HL-60 (cell line): ENCODE measurements at places on chromosomes 16 and 17.

DNA sequence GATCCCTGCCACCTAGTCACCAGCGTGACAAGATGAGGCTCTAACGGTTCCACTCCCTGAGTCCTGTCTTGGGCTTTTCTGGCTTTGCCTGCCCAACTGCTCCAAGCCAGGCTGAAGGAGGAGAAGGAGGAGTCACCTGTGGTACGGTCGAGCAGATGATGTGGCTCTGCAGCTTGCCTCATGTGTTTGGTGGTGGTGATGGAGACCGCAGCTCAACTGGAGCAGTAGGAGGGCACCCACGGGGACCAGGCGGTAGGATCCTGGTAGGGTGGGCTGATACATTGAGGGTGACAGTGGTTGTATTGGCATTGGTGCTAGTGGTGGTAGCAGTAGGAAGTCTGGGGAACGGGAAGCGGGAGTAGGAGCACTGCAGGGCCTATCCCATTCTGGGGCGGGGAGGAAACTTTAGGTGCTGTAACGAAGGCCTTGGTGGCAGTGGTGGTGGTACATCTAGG lies 202.8 kb upstream of the WSB1 start:
- DNase-seq = no peak

GRCh38 chr17:61230461-61230860 lies 169.2 kb upstream of the TBX2 start:
- no peak for DNase-seq

DNA sequence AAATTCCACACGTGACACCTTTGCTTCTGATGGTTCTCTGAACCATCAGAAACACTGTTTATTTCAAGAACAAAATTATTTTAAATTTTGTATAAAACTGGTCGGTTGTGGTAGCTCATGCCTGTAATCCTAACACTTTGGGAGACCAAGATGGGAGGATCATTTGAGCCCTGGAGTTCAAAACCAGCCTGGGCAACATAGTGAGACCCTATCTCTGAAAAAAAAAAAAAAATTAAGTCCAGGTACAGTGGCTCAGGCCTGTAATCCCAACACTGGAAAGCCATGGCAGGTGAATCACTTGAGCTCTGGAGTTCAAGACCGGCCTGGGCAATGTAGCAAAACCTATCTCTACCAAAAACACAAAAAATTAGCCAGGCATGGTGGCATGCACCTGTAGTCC lies 8.3 kb upstream of the KANSL1 start:
- no peak for DNase-seq

- no peak for DNase-seq
Measured at GRCh38 chr16:10558305-10558704, 22.1 kb downstream of the EMP2 start.

GRCh38 chr16:85674828-85675227 lies 13.9 kb downstream of the GINS2 start:
- DNase-seq = no peak

- no peak for DNase-seq
Measured at GRCh38 chr17:42953669-42954068, 10.6 kb downstream of the AARSD1 start.

- DNase-seq = no peak
Measured at GRCh38 chr17:48556576-48557401, 11.9 kb upstream of the HOXB2 start.

DNA sequence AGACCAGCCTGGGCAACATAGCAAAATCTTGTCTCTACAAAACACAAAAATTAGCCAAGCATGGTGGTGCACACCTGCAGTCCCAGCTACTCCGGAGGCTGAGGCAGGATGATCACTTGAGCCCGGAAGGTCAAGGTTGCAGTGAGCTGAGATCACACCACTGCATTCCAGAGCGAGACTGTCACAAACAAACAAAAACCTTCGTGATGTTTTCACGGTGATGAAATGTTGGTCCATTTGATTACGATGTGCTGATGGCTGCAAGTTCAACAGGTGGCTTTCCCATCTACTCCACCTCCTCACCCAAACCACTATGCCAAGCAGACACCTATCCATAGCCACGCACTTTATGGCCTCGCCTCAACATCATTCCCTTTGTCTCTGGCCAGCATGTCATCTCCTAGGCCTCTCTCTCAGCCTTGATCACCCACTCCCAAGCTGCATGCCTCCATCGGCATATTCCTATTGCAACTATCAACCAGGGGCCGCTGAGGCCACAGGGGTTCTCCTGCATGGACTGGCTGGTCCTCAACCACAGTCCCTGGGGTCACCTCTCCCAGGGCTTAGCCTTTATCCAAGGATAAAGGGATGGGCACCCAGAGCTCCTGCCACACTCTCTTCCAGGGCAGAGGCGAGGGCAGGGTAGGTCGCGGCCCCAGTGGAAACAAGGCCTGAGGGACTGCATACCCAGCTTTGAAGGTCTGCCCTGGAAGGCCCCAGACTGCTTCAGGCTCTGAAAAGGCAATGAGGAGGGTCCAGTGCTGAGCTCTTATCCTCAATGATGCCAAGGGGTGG lies 17.1 kb upstream of the ALOX15B start:
- no peak for DNase-seq

DNA sequence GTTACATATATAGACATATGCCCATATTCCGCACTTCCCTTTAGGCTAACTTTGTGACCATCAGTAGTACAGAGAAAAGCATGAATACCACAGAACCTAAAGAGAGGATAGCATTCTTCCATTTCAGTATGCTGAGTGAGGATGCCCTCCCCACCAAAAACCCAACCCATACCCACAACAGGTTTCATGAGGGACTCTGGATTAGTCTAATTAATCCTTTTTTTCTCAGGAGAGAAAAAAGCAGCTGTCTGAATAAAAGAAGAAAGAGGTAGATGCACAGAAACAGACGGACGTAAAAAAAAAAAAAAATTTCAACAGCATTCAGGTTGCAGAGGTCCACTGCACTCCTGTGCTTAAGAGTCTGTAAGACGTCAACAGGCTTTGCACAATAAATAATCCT lies 6.7 kb downstream of the MMD start:
- DNase-seq = no peak

GRCh38 chr16:73172241-73172972 lies 124.5 kb upstream of the ZFHX3 start:
- DNase-seq = no peak

GRCh38 chr16:57089406-57089805 lies 3.0 kb upstream of the CPNE2 start:
- no peak for DNase-seq

GRCh38 chr16:16143038-16143763 lies 80.1 kb downstream of the ABCC6 start:
- peak; percentile 72 for DNase-seq

DNA sequence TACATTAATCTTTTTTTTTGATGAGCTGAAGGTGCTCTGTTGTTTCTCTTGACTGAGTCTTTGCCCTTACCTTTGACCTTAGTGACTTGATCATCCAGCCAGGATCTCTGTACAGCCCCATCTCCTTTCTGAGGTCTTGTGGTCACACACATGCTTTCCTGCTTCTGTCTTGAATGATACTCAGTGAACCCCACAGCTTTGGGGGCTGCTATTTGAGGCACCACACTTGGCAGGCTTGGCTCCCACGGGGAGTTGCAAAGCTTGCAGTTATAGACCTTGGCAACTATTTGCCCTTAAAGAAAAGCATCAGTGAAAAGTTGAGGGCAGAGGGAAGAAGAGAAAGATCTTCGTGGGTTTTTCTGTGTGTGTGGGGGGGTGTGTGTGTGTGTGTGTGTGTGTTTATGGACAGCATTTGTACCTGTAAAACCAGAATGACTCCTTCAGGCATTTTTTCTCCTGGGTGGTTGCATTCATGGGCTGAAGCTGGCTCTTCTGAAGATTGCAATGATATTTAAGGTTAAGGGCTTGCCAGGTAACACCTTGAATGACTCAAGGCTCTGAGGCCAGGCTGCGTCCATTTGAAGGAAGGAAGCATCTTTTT lies 101.6 kb downstream of the MSI2 start:
- no peak for DNase-seq

- no peak for DNase-seq
Measured at GRCh38 chr16:80280557-80280956, 260.2 kb upstream of the DYNLRB2 start.

- peak; percentile 61 for DNase-seq
Measured at GRCh38 chr17:76382803-76383545, 1.4 kb upstream of the SPHK1 start.

- peak; percentile 52 for DNase-seq
Measured at GRCh38 chr16:27199736-27200135, 3.6 kb upstream of the KDM8 start.

GRCh38 chr17:78527345-78527744 lies 49.9 kb downstream of the DNAH17 start:
- no peak for DNase-seq

DNA sequence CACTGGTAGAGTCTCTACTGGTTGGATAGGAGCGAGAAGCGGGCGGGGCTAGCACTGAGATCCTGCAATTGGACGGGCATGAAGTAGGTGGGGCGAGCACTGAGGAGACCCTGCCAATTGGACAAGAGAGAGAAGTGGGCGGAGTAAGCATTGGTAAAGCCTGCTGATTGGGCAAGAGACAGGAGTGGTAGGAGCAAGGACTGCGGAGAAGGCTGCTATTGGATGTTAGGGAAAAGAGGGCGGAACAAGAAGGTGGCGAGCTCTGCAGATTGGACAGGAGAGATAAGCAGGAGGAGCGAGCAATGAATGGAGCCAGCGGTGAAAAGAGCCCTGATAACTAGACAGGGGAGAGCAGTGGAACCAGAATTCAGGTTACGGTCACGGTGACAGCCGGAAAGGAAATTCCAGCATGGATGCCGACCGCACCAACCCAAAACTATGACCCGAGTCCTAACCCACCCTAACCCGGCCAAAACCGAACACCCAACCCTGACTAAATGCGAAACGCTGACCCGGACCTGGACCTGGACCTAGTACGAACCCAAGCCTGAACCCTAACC lies 4.8 kb downstream of the SCGB1C2 start:
- no peak for DNase-seq

- DNase-seq = no peak
Measured at GRCh38 chr17:49987681-49988441, 7.2 kb downstream of the DLX3 start.

- no peak for DNase-seq
Measured at GRCh38 chr17:3049705-3050295, 13.6 kb downstream of the OR1D5 start.

GRCh38 chr17:69286257-69286656 lies 40.7 kb downstream of the ABCA5 start:
- no peak for DNase-seq

DNA sequence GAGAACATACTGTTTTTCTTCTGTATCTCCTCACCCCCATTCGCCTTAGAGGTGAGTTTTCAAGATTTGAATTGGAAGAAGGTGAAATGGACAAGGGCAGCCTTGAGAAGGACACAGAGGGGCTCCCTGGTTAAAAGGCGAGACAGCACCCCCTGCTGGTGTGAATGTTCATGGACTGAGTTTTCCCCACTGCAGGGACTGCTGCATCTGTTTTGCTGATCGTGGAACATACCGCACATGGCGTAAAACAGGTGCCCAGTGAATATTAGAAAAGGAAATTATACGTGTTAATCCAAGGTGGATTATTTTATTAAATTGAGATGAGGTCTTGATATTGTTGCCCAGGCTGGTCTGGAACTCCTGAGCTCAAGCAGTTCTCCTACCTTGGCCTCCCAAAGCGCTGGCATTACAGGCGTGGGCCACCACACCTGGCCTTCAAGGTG lies 54.5 kb downstream of the NDE1 start:
- peak; percentile 33 for DNase-seq

DNA sequence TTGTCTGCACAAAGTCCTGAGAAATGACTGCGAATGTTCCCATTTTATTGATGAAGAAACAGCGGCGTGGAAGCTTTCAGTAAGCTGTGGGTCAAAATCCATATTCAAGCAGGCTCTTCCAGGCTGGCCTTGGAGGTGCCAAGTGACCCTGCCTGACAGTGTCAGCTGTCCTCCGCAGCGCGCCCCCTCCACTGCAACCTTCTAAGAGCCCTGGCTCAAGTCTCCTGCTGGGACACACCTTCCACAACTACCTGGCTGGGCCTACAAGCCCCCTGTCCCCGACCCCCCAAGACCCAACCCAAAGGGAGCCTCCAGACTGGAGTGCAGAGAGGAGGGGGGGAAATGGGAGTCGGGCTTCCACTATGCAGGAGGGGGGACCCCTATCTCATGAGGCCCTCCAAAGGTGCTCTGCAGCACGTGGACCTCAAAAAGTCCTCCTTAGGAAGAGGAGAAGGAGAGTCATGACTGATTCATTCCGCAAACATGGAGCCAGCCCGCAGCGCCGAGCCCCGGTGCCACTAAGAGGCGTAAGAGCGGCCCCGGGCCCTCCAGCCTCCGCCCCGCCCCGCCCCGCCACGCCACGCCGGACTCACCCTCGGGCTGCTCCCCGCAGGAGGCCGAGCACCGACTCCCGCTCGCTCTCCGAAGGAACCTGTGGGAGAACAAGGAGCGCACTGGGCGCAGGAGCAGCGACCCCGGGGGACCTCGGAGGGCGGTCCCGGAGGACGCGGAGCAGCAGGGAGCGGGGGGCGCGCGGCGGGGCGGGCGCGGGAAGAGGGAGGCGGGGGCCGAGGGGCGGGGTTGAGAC lies 574 bp downstream of the MPP3 start:
- no peak for DNase-seq

DNA sequence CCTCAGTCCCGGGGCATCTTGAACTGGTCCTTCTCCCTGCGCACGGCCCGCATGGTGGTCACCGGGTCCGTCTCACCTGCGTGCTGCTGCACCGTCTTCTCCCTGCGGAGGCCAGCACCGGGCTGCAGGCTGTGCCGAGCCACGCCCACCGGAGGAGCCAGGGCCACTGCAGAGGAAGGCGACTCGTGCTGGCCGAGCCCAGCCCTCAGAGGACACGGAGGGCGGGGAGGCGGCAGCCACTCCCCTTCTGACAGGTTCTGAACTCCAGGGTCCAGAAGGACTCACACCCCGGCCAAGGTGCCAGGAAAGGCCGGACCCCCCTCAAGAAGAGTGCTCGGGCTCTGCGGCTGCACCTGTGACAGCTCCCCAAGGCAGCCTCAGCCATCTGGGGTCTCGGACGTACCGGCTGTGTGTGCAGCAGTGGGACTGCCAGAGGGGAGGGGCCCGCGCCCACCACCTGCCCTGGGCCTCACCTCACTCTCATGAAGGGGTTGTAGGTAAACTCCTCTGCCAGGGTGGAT lies 15.8 kb upstream of the IGFALS start:
- DNase-seq = no peak

DNA sequence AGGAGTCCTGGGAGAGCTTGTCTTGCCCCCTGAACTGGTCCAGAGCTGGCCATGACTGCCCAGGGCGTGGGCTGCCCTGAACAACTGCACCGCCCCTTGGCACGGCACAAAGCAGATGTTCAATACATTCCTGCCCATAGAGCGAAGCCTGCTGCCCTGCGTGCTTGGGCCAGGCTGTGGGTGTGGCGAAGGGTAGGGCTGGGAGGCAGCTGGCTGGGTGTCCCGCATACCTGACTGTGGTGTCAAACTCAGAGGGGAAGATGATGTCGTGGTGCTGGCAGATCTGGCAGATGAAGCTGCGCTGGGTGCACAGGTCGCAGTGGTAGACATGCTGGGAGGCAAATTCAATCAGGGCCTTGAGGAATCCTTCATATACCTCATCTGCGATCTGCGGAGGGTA lies 124.2 kb upstream of the SMURF2 start:
- DNase-seq = no peak
